ENCODE measurements at places on chromosomes 2 and 18.

GRCh38 chr18:63788447-63789096, 13.4 kb downstream of the SERPINB7 start:
- DNase-seq = no peak

- DNase-seq = no peak
Measured at GRCh38 chr2:124530203-124530602, 505.1 kb downstream of the CNTNAP5 start.

DNA sequence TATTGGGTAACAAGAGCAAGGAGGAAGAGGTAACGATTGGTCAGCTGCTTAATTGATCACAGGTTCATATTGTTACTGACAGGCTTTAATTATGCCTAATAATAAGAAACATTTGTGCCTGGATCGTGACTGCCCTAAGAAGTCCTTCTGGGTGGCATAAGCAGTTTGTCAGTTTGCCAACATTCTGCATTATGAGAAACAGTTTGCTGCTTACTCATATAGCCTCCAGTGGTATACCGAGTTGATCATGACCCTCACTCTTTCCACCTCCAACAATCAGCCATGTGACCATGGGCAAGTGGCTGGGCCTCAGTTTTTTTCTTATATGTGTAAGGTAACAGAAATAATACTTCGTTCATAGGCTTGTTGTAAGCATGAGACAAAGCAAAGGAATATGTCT, 96.6 kb upstream of the CABLES1 start:
- no peak for DNase-seq

DNA sequence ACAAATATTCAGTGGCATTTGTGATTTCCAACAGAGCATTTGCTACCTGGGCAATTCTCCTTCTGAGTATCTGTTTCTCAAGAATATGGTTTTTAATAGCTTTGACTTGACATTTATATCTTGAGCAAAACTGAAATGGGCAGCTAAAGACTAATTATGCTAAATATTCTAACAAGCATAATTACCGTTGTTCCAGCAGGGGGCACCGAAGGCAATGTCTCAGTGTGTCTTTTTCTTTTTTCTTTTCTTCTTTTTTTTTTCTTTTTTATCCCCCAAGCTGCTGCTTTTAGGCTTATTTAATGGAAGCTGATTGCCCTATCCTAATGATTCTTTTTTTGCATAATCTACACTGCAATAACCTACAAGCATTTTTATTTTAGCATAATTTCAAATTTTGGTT, 138.9 kb upstream of the NABP1 start:
- DNase-seq = no peak

- DNase-seq = no peak
Measured at GRCh38 chr2:200655918-200656580, 70.2 kb downstream of the AOX1 start.

- DNase-seq = no peak
Measured at GRCh38 chr2:70977605-70978205, 725 bp upstream of the ANKRD53 start.
